ENCODE measurements at places on chromosomes 1 and 21.

DNA sequence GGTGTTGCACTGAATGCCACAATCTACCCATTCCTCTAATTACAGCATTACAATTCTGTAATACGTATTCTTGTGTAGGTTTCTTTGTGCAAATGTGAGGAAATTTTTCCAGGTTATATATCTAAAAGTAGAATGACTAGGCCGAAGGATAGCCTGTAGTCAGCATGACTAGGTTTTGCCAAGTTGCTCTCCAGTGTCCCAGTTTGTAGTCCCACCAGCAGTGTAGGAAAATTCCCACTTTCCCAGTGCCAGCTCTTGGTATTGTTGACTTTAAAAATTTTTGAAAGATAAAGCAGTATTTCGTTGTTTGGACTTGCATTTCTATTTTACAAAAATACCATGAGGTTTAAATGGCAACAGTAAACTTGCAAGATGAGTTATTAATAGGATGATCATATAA lies 3.0 kb downstream of the PARK7 start:
- no peak for DNase-seq

GRCh38 chr21:25813917-25814316 lies 79.1 kb downstream of the GABPA start:
- no peak for DNase-seq

GRCh38 chr1:118110580-118110979 lies 74.4 kb downstream of the SPAG17 start:
- no peak for DNase-seq

DNA sequence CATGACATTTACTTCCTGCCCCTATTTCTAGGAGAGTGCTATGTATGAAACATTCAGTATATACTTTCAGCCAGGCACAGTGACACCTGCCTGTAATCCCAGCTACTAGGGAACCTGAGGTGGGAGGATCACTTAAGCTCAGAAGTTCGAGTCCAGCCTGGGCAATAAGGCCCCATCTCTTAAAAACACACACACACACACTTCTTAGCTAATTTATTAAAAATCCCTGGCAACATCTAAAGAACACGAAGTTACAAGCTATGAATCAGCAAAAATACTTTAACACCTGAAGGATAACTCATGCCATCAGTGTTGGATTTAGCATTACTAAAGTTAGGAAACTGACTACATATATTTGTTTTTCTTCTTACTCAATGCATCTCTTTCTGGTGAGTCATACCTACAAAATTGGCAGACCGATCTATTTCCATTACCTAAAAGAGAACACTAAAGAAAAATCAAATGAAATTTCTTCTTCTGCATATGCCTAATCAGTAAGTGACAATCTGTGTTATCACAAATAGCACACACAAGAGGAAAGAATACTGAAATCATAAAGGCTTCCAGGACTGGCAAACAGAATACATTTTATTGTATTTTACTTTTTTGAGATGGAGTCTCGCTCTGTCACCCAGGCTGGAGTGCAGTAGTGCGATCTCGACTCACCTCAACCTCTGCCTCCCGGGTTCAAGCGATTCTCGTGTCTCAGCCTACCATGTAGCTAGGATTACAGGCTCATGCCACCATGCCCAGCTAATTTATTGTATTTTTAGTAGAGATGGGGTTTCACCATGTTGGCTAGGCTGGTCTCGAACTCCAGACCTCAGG lies 41.4 kb downstream of the RNF115 start:
- DNase-seq, result no peak

DNA sequence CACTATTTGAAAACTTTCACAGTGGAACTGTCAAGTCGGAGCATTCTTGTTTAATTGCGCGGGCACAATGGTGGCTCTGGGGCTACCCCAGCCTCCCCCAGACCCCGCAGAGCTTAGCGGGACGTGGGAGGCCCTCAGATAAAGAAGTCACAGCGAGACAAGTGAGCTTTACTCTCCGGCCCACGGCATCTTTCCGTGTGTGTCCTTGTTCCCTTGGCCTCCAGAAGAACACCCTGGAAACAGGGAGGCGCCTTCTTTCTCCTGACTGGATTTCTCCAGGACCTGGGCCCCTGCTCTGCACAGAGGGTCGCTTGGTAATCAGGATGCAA lies 382.8 kb downstream of the RRAGC start:
- DNase-seq, result no peak

DNA sequence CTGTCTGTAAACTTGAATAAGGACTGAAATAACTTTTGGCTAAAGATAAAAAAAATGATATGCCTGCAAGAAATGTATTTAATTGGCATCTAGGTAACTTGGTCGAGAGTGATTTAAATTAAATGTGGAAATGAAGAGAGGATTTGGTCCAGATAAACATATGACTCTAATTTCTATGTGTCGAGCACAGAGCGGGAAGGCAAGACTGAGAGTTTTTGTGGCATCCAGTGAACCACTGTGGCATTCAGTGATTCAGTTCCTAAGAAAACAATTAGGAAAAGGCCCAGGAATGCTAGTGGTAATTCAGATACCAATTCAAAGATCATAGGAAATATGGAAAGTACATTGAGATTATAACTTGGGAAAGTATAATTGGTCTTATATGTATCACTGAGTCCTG lies 39.6 kb downstream of the PDE4B start:
- DNase-seq, result no peak

- DNase-seq, result no peak
These were observed 10.7 kb downstream of the PCAT6 start for GRCh38 chr1:202821467-202821866.

DNA sequence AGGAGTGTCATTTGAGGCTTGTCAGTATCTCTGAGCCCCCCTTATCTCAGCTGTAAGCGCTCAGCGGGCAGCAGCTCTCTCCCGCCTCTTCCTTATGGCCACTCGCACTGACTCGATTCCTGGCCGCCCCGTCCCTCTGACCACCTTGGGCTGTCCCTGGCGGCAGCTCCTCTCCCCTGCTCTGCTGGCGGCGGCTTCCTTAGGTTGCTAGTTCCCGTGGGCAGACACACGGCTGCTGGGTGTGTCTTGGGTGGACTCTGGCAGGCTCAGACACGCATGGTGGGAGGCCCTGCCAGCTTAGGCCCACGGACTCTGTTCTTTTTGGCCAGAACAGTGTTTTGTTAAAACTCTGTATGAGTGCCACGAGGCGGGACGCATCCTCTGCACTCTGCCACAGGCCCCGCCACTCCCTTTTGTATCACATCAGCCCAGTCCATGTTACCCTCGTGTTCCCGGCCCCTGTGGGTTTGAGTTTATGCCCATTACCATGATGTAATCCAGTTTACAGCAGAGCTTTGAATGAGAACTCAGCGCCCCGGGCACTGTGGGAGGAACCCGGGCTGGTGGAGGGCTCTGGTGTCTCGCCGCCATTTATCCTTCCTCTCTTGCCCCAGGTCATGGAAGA lies 45.9 kb downstream of the COQ8A start:
- DNase-seq, result no peak

DNA sequence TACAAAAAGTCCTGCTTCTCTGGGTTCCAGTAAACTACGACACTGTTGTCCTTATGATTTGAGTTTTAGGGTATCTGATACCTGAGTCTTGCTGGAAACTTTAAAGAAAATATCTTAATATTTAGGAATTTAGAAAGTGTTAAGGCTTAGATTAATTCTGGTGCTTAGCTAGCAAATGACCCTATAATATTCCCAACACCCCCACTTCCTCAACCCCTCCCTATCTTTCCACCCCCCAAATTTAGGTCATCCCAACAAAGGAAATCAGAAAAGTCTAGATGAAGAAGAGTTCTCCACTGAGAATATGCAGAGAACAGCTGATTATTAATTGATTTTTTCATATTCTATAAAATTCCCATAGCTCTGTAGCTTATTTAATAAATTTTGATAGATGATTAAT lies 11.7 kb downstream of the STX12 start:
- DNase-seq, result no peak

GRCh38 chr1:38265293-38266196 lies 219.0 kb upstream of the POU3F1 start:
- DNase-seq, result no peak

DNA sequence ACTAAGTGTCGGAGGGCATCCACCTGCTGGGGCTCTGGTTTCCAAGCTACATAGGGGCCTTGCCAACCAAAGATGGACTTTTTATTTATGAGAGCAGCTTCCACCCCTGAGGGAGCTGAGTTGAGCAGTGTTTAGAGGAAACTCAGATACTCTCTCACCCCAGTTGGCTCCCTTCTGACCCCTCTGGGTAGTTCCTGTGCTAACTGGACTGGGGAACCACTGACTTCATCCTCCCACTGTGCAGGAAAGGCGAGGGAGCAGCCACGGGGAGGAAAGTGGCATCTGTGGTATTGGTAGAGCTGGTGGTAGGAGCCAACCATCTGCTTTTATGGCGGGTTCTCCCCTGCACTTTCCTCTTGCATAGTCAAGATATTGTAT lies 70.4 kb downstream of the MPZL1 start:
- no peak for DNase-seq

DNA sequence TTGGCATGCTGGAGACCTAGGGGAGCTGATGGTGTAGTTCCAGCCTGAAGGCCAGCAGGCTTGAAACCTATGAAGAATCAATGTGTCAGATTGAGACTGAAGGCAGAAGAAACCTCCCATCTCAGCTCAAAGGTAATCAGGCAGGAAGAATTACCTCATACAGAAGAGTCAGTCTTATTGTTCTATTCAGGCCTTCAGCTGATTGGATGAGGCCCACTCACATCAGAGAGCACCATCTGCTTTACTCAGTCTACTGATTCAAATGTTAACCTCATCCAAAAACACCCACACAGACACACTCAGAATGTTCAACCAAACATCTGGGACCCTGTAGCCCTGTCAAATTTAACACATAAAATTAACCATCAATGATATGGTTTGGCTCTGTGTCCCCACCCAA lies 13.7 kb upstream of the CCN1 start:
- DNase-seq, result no peak

DNA sequence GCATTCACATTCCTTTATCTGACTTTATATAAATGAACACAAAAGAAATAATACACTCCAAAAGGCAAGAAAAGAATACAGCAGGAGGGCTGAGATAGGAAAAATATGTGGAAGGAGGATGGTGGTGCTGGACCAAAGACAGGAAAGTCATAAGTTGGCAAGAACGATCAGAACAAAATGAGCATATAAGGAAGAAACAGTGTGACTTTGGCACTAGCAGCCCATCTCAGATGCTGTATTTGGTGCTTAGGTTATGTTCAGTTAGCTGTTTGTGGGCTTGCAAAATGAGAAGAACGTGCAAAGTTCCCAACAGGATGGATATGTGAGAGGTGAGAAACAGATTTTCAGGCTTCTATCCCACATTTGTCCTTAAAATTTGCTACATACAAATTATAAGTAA lies 719.8 kb upstream of the ADGRL4 start:
- no peak for DNase-seq

DNA sequence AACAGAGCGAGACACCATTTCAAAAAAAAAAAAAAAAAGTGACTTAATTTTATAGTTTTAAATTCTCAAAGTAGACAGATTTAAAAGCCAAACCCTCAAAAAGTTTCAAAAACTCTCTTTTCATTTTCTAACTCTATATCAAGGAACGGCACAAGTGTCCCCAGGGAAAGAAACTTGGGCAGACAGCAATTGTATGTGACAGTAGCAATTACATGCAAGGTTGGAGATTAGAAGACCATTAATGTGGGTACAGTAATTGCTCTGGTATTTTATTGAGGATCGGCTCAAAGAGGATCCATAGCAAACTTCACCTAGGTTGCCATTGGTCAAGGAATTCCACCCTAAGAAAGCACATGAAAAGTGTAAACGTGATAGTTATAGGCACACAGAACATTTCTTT lies 46.2 kb downstream of the ACBD6 start:
- DNase-seq, result no peak

DNA sequence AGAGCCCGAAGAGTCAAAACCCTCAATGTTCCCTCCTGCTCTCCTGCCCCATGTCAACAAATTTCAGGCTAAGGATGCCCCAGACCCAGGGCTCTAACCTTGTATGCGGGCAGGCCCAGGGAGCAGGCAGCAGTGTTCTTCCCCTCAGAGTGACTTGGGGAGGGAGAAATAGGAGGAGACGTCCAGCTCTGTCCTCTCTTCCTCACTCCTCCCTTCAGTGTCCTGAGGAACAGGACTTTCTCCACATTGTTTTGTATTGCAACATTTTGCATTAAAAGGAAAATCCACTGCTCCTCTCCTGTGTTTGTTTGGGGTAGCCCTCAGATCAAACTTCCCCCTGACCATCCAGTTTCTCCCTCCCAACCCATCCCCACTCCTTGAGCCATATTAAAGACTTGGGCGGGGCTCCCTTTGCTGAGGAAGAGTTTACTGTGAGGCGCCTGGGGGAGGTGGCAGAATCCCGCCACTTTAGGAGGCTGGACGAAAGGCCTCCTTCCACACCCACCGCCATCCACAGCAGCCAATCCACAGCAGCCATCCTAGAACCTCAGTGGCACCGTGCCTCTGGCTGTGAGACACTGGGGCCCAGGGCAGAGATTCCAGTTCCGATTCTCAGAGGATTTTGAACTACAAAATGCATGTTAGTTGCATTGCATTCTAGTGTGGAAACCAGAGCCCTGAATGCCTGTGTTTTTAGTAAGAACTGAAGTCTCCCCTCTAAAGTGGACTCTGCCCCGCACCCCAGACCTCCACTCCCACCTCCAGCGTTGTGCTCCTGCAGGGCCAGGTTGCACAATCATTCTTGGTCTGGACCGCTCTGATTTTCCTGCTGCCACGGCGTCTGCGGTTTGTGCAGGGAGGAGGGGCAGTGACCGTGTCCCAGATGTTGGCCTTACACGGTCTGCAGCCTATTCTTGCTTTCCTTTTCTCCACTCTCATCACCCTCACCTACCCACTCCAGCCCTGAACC lies 3.0 kb downstream of the OLFML3 start:
- no peak for DNase-seq

GRCh38 chr1:15196807-15197530 lies 43.4 kb downstream of the TMEM51 start:
- DNase-seq, result no peak

GRCh38 chr1:204406621-204407020 lies 5.0 kb downstream of the PPP1R15B start:
- no peak for DNase-seq

DNA sequence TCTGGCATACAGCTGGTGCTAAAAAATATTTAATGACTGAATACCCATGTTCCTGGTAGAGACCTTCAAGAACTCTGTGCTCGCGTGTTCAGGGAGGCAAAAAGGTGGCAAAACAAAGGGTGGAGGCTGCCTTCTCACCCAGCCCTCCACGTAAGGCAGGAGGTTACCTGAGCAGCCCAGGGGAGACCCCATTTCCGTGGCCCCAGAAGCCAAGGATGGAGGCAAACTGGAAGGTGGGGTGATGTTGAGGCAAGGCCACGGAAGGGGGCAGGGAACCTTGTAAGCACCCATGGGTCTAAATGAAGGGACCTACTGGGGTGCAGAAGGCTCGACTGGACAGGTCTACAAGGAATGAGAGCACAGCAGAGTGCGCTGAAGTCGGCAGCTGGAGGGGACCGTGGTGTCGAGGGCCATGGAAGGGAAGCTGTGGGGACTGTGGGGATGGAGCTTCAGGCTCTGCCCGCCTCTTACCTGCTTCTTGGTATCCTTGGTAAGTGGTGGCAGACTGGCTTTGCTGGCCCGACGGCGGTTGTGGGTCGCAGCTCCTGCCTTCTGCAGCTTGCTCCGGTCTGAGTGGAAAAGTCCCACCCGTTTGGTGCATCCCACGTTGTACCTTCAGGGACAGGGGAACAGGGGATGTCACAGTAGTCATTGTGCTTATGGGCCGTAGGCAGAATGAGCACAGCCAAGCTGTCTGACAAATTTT lies 8.9 kb upstream of the A3GALT2 start:
- no peak for DNase-seq

All from activated CD4-positive, alpha-beta T cell treated with anti-CD3 and anti-CD28 coated beads, Interleukin-2, amount 50 U/mL, for 4 hours (primary cell).